ENCODE measurements at places on chromosomes 11 and 22.

- DNase-seq: no peak
These were observed 38.4 kb upstream of the CRYBB3 start for GRCh38 chr22:25161017-25161915.

- no peak for DNase-seq
These were observed 177.5 kb upstream of the ZBED5 start for GRCh38 chr11:11035331-11035730.

DNA sequence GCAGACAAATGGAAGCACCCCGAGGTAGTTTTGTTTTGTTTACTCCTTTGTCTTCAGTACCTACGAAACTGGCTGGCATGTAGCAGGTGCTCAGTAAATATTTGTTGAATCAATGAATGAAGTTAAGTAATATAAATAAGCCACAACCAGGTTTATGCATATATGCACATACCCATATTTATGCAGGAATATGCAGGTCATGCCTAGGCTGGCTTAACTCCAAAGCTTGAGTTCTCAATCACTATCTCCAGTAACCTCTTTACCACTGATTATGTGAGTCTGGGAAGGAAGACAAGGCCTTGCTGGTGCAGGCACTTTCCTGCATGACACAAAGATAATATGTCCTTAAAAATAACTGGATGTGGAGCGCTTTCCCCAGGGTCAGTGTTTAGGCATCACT is 27.5 kb downstream of the ARL14EP start:
- DNase-seq: no peak

GRCh38 chr22:32612834-32613233 is 138.2 kb downstream of the FBXO7 start:
- DNase-seq: no peak

GRCh38 chr11:44957040-44957515 is 6.4 kb upstream of the TP53I11 start:
- DNase-seq: no peak

GRCh38 chr11:88367310-88367709 is 29.8 kb upstream of the CTSC start:
- DNase-seq: no peak

GRCh38 chr11:73257342-73258103 is 14.6 kb upstream of the P2RY6 start:
- peak; percentile 35 for DNase-seq
